Pancreas (tissue), 10 donors: ENCODE measurements at places on chromosomes 11 and 22. TPM values are rescaled to one million over a fixed set of nuclear protein-coding genes. Genes with fewer than 3 reads are reported as not detected.

DNA sequence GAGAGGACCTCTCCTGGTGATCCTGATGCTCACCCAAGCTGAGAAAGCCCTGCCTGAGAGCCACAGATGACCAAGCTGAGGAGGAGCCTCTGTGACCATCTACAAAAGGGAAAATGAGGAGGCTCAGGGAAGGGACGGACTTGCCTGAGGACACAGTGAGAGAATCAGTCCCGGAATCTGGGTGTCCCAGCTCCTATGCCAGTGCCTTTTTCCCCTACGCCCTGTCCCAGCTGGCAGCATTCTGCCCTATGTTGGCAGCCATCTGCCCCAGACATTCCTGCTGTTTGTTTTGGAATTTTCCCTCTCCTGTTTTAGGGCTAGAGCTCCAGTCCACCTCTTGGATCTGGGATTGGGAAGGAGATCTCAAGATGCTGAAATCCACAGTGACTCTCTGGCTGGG lies 54.6 kb downstream of the C11orf58 start:
- DNase-seq = no peak

DNA sequence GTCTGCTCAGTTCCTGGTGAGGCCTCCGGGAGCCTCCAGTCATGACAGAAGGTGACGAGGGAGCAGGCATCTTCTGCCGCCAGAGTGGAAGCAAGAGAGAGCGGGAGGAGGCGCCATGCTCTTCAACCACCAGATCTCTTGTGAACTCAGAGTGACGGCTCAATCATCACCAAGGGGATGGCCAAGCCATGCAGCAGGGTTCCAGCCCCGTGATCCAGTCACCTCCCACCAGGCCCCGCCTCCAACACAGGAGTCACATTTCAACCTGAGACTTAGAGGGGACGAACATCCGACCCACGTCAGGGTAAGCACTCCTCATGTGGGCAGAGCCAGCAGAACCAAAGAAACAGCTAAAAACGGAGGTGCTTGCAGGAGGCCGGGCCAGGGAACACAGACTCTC lies 1470.5 kb downstream of the BRD1 start:
- DNase-seq = no peak

DNA sequence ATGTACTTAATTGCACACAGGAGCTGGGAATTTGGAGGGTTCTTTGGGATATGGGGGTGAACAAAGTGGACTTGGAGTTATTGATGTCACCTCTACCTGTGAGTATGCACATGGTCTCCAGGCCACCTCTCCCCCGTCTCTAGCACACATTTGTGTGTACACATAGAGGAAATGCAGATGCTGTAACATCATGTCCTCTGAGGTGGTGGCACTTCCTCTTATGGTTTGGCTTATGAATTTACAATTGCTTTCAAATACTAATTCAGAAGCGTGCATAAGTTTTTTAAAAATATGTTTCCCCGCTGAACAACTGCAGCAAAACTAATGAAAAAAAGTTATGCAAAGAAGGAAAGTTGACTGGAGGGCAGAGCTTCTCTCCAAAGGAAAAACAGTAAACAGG lies 152.0 kb upstream of the TENM4 start:
- no peak for DNase-seq

- DNase-seq = no peak
These were observed 32.0 kb upstream of the ANO1 start for GRCh38 chr11:70046089-70046488.

DNA sequence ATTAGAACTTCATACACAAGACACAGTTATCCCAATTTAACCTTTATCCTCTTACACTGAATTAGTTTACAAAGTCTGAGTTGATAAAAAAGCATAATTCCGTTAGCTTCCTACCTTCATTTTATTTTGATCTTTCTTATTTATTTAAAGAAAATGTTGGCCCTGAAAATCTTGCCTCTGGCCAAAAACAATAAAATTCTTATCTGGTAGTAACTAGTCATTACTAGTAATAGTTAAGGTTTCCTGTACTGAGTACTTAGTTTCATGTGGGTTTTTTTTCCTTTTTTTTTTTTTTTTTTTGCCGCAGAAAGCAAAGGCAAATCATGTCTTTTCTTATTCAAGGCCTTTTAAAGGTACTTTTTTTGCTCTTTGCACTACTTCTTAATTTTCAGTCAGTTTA lies 120.6 kb downstream of the PAX6 start:
- DNase-seq = no peak

- DNase-seq = no peak
These were observed 544.0 kb downstream of the NTM start for GRCh38 chr11:131914361-131914774.

DNA sequence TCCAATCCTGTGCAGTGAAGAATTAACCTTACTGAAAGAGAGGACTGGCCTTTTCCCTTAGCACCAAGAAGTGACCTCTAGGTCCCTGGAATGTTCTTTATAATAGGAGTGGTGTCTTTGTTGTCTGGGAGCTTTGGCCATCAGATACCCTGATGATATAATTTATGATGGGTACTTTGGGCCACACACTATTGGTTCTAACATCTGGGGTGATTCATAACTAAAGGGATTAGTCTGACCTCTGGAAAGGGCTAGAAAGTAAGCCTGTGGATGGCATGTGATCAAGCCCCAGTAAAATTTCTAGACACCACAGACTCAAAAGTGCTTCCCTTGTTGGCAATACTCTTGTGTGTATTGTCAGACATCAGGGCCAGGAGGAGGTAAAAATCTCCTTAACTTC lies 891.2 kb downstream of the KCNA4 start:
- DNase-seq = no peak

- DNase-seq = no peak
These were observed 160.5 kb upstream of the NAV2 start for GRCh38 chr11:19552161-19552560.

DNA sequence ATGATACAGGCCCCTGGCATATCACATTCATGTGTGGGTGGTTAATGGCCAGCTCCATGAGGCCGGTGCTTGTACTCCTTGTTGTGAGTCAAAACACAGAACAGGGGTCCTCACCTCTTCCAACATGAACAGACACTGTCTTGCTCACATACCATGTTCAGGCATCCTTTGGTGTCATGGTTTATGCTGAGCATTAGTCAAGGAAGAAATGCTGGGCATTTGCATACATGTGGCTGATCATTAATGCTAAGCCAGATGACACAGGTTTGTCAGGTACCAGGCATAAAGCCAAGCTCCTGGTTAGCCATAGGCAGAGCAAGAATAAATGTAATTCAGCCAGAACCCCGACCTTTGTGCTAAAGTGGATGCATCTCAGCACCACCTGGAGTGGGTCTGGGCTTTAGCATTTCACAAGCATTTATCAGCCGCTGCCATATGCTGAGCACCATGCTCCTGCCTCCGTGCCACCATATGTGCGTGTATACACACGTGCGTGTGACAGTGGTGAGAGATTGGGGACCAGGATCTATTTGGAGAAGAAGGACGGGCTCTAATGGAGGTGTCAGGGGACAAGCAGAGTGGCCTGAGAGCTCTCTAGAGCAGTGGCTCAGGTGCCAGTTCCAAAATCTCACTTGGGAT lies 55.0 kb downstream of the MICAL2 start:
- DNase-seq = no peak

DNA sequence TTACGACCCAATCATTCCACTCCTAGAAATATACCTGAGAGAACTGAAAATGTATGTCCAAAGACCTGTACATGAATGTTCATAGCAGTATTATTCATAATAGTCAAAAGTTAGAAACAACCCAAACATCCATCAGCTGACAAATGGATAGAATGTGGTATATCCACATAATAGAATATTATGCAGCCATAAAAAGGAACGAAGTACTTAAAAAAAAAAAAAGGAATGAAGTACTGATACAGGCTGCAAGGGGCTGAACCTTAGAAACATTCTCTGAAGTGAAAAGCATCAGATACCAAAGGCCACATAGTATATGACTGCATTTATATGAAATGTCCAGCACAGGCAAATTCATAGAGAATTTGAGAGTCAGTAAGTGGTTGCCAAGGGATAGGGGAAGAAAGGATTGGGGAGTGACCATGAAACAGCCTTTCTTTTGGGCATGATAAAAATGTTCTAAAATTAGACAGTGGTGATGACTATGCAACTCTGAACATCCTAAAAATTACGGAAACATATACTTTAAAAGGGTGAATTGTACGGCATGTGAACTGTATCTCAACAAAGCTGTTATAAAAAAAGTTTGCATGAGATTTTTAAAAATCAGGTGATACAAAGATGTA lies 1.8 kb downstream of the TPST2 start:
- DNase-seq = no peak

- no peak for DNase-seq
These were observed 103.2 kb downstream of the ETS1 start for GRCh38 chr11:128484172-128484571.

GRCh38 chr22:40425082-40425481 lies 54.7 kb downstream of the SGSM3 start:
- no peak for DNase-seq

- peak; percentile 13 for DNase-seq
These were observed 422 bp downstream of the GLB1L2 start for GRCh38 chr11:134332189-134332631.

DNA sequence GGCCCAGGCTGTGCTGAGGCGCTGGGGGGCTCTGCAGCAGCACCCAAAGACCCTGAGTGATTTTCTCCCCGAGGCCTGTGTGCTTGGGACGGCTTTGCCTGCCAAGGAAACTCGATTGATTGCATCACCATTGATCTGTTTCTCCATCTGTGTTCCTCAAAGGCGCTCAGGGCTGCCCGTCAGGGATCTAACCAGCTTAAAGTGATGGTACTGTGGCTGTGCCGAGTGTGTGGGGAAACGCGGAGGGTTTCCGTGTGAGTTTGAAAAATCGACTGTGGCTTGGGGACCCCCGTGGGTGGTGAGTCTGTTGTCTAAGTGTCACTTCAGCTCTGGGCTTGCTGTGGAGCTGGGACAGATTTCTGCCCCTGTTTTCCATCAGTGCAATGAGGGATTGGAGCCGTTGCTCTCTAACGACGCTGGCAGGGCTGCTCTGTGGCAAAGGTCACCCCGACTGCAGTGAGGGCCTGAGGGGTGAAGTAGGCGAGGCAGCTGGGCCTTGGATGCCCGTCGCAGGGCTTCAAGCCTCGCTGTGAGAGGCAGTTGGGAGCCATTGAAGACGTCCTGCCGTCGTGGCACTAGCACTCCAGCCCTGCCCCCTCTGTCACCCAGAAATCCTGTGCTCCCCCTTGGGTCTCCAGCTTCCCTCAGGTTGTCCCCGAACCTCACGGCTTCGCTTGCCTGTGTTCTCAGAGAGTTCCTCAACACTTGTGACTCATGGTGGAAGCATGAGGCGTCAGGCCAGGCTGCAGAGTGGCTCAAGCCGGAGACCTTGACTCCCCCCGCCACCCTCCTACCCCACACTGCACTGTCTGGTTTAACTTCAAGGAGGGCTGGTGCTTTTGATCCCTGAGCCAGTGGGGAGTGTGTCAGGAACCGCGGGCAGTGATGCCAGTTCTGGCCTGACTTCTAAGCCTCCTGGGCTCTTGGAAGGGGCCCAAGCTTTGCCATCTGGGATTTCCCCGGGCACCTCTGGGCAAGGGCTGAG lies 21.8 kb downstream of the CACNA1I start:
- peak; percentile 65 for DNase-seq

DNA sequence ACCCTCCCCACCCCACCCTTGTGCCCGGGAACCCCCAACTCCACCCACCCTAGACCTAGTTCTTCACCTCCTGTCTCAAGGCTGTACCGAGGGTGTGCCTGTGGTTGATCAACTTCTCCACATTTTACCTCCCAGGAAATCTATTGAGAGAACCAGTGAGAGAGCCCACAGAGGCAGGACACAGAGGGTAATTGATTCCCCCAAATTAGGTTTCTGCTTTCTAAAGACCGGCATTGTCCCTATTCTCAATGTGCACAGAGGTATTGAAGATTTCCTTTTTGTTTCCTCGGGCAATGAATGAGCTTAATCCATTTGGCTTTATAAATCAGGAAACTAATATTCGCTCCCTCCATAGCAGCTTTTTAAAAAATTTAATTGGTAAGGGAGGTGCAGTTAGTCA lies 6.0 kb upstream of the LMO1 start:
- DNase-seq = no peak

DNA sequence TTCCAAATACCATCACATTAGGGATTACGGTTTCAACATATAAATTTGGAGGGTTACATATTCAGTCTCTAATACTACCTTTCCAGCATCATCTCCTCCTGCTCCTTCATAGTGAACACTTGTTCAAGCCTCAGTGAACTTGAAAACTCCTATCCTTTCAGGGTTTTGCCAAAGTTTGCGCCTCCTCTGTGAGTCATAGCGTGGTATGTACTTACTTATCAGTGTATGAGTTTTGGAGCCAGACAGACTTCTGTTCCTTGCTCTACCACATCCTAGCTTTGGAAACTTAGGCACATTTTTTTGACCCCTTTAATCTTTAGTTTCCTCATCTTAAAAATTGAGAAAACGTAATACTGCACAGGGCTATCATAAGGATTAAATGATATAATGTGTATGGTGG lies 160.1 kb upstream of the ZC3H12C start:
- no peak for DNase-seq

DNA sequence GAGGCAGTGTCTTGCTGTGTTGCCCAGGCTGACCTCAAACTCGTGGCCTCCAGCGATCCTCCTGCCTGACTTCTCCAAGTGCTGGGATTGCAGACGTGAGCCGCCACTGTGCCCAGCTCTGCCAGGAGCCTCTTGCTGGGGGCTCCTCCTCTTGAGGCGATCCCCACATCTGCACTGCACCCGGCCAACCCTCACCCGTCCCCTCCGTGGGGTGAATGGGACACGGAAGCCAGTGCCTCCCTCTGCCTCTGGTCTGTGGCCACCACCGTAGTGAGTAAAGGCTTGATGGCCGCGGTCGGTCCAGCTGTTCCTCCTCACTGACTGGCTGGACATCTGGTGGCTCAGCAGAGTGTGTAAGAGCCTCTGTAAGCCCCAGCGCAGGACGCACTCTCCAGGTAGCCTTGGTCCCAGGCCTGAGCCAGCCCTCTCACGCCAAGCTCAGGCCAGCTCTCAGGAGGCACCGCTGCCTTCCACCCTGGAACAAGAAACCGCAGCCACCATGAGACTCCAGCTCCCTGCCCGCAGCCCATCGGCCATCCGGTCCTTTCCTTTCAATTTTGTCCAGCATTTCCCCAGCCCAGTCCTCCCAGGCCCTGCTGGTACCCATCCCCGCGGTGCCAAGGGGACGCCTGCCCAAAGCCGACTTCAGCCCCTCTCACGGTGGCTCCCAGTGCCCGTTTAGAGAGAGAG lies 100.3 kb downstream of the BRD1 start:
- no peak for DNase-seq

GRCh38 chr11:64251016-64251752 lies at the start of gene PLCB3:
Gene PLCB3 (plus strand): TSS chr11:64251530. CDS start chr11:64251650, 120 bp downstream.
- peak; percentile 73 for DNase-seq

GRCh38 chr11:14094481-14095037 lies 132.0 kb downstream of the SPON1 start:
- no peak for DNase-seq

VPS51 gene
- total RNA-seq = 150 TPM

NRXN2 gene
- total RNA-seq = 1.5 TPM

RFPL2 gene
- total RNA-seq = 0.08 TPM

EML3 gene
- total RNA-seq = 24.9 TPM

ANO9 gene
- 8.7 TPM for total RNA-seq

CCDC87 gene
- 0.20 TPM for total RNA-seq

GRK3 gene
- total RNA-seq = 8.2 TPM

APOC3 gene
- not detected for total RNA-seq
